ENCODE measurements at places on chromosomes 16 and 17.

DNA sequence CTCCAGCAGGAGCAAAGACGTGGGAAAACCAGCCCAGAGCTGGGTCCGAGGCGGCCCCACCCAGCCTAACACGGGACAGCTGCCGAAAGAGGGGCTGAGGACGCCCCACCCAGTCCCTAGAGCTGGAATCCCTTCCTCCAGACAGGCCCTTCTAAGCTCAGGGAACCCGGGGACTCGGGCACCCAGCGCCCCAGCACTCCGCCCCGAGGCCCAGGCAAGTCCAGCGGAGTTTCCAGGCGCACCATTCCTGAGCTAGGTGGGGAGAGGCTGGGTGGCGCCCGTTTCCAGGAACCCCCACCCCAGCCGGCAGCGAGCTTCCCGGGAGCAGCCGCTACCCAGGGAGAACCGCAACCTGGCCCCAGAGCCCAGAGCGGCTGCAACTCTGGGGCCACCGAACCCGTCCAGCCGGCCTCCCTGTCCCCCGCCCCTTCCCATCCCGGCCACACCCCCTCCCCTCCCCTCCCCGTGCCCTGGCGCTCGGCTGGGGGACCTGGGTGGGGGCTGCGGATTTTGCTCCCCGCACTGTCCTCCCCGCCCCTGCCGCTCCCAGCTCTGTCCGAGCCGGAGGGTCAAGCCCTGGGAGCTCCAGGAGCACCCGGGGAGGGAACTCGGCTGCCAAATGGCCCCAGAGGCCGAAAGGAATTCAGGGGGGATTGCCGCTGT is 536 bp downstream of the TMC6 start:
- DNase-seq: peak; percentile 87

DNA sequence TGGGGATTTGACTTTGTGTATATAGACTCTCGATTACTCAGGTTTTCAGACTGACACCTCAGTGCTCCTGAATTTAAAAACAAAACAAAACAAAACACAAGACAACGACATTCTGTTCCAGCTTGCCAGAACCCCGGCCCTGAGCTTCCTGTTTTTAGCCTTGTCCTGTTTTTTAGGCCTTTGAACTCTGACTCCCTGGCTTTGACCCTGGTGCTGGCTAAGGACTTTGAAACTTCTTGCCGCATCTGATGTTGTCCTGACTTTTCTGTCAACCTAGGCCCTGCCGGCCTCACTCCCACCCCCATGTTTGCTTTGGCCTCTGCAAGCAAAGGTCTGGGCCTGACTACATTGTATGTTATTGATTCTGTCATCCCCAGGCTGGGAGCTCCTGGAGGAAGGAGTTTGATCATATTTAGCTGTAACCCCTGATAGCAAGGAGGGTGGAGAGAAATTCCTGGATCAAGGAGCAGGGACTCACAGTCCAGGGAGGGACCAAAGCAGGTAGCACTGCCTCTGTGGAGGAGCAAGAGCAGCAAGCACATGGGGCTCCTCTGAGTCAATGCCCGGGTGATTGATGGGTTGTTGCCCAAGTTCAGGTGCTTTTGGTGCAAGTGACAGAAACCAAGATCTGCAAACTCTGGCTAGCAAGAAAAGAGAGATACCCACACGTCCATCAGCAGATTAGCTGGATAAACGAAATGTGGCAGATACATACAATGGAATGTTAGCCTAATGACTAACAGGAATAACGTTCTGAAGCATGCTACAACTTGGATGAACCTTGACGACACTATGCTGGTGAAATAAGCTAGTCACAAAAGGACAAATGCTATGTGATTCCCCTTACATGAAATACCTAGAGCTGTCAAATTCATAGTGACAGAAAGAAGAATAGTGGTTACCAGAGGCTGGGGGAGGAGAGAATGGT is 7.7 kb downstream of the CCL16 start:
- DNase-seq: no peak

GRCh38 chr17:55660178-55660886 is 62.3 kb downstream of the TMEM100 start:
- DNase-seq: no peak

DNA sequence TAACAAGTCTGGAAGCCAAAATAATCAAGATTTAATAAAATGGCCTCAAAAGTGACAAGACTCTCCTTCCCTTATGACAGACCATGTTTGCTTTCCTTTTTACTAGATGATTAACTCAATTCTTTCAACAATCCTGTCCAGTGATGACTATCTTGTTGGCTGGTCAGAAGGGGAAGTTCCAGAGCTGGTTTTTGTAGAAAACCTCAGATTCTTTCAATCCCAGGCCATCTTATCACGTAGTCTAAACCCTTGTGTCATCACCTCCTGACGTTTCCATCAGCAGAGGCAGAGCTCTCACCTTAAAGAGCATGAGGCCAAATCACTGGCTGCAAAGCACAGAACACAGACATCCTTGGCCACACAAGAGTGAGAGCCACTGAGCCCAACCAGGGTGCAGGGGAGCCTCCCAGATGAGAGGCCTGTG is 125.3 kb downstream of the ANKRD11 start:
- no peak for DNase-seq

GRCh38 chr17:11035681-11036080 is 197.8 kb upstream of the PIRT start:
- no peak for DNase-seq

DNA sequence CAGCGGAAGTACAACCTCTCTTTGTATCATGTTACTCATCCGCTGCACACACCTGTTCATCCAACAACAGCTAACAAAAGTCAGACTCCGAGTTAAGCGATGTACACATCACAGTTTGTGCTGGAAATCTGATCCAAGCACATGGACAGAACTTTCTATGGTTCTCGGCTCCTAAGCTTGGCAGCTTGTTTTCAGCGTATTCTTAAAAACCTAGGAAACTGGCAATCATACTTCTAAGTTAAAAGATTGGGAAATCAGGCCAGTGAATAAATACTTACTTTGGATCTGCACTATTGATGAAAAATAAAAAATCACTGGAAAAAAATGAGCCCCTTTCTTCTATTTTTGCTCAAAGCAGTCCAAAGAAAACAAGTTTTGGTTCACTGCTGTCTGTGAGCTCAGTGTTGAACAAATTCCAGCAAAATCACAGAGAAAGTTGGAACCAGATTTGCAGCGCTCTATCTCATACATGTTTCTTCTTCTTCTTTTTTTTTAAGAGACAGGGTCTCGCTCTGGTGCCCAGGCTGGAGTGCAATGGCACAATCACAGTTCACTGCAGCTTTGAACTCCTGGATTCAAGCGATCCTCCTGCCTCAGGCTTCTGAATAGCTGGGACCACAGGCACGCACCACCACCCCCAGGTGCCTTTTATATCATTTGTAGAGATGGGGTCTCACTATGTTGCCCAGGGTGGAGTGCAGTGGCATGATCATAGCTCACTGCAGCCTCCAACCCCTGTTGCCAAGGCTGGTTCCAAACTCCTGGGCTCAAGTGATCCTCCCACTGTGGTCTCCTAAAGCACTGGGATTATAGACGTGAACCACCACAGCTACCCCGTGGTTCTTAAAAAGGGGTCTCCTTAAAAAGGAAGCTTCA is 71.6 kb upstream of the CREBBP start:
- DNase-seq: no peak

DNA sequence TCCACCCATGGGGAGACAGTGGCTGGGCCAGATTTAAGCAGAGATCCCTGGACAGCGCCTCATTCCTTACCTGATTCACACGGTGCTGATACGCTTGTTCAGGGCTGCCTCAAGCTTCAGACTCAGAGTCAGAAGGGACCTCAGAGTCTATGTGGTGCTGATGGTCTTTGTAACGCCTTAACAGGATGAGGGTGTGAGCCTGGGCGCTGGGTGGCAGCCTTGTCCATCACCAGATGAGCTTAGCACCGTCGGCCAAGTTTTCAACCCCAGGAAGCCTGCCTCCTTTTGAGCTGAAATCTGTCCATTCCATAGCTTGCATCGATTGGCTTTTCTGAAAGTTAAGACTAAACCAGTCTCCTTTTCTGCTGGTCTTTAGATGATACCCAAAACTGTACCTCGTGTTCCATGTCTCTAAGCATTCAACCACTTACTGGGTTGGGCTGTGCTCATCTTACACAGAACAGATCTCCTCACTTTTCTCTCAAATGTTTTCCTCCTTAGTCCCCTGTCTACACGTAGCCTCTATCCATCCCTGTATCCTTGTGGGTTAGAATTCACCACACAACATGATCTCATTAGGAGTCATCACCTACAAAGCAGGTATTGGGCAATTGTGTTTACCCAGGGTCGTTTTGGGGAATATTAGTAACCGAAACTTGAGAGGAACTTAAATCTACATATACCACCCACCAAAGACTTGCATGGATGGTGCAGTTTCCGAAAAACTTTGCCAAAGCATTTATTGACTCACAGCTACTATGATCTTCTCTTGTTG is 573.4 kb downstream of the CDH13 start:
- DNase-seq: no peak

- DNase-seq: no peak
Observed at GRCh38 chr16:64459821-64460220, 662.0 kb downstream of the CDH11 start.

DNA sequence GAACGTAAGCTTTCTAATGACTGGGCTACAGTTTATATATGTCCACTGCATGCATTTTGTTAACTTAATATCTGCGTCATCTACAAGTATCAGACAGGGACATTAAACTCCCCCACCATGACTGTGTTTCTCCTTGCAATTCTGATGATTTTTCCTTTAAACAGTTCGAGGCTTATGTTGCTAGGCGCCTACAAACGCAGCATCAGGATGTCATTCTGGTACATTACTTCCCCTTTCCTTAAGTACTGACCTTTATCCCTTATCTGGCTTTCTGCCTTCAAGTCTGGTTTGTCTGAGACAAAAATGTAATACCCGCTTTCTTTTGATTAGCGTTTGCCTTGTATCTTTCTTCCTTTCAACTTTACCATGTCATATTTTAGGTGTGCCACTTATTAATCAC is 362.4 kb downstream of the SLC39A11 start:
- no peak for DNase-seq

DNA sequence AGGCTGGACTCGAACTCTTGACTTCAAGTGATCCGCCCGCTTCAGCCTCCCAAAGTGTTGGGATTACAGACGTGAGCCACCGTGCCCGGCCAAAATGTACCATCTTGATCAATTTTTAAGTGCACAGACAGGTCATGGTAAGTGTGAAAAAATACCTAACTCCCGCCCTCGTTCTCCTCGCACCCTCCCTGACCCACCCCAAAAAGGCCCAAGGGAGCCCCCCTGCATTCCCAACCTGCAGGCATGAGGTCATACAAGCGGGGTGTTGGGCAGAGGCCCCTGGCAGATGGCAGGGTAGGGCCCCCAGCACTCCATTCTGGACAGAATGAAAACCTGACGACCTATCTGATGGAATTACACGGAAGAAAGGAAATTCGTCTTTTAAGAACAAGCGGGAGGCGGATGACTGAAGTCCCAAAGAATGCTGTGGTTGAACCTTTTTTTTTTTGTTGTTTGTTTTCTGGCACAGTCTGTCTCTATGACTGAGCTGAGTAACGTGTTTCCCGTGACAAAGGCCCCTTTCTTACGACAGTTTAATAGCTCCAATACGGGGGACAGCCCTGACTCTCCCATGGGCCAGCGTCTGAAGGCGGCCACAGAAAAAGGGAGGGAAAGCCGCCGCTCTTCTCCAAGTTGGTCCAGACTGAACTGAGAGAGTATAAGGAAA is 376.4 kb downstream of the SLC39A11 start:
- DNase-seq: no peak

GRCh38 chr17:47209499-47209898 is 351 bp downstream of the MYL4 start:
- no peak for DNase-seq

DNA sequence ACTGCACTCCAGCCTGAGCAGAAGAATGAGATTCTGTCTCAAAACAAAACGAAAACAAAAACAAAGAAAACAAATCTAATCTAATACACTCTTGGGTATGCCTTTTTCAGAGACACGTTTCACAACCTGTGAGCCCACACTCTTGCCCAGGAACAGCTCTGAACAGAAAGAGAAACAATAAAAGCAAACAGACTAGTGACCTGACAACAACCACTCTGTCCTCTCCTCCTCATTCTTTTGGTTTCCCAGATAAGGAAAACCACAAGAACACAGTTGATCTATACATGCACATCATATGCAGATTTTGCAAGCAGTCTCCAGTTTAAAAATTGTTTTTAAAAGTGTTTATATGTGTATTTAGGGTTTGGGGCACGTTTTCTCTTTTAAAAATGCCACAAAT is 1.3 kb downstream of the MKS1 start:
- DNase-seq: no peak

- DNase-seq: peak; percentile 56
Observed at GRCh38 chr16:49855280-49855821, 561 bp downstream of the ZNF423 start.

DNA sequence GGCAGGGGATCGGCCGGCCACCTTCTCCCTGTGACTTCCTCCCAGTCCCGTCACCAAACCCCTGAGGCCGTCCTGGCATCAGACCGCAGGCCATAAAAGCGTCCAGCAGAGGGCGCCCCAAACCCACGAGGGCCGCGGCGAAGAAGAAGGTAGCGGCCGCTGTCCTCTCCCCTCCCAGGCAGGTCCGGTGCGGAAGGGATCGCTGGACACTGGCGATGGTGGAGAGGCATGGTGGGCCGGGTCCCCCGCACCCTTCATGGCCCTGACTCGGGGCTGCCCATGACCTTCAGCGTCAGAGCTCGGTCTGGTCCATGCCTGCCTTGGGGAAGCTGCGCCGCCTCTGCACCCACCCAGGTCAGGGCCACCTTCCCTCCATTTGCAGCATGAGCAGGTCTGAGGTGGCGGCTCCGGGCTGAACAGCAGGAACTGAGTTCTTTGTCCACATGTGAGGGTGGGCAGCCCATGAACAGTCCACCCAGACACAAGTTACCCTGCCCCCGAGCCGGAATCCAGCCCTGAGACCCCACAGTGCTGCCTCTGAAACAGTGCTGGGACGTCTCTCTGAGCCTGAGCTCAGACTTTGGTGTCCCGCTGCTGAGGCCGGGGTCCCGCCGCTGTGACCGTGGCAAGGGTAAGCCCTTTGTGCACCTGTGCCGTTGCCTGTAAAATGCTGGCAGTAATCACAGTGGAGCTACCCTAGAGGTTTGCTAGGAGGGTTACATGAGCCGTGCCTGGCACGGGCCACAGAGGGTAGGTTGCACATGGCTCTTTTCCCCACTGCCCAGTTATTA is 40.8 kb upstream of the CMIP start:
- DNase-seq: peak; percentile 88

GRCh38 chr17:57913575-57914272 is 41.5 kb downstream of the CUEDC1 start:
- DNase-seq: no peak

GRCh38 chr17:56994009-56994792 is 16.3 kb downstream of the SCPEP1 start:
- no peak for DNase-seq

GRCh38 chr17:68178831-68179230 is 69.0 kb upstream of the AMZ2 start:
- no peak for DNase-seq

DNA sequence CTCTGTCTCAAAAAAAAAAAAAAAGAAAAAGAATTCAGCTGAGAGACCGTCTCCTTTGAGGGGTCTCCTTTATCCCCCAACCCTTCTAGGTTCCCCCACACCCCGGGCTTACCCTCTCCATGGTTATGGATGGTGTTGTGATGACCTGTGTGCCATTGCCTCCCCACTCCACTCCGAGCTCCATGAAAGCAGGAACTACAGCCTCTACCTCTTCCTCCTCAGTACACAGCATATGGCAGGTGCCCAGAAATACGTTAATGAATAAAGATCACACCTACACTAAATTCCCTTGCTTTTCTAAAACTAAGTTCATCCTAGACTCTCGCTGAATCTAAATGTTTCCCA is 17.2 kb downstream of the COPRS start:
- DNase-seq: no peak
